ENCODE measurements at places on chromosomes 13 and 19.

DNA sequence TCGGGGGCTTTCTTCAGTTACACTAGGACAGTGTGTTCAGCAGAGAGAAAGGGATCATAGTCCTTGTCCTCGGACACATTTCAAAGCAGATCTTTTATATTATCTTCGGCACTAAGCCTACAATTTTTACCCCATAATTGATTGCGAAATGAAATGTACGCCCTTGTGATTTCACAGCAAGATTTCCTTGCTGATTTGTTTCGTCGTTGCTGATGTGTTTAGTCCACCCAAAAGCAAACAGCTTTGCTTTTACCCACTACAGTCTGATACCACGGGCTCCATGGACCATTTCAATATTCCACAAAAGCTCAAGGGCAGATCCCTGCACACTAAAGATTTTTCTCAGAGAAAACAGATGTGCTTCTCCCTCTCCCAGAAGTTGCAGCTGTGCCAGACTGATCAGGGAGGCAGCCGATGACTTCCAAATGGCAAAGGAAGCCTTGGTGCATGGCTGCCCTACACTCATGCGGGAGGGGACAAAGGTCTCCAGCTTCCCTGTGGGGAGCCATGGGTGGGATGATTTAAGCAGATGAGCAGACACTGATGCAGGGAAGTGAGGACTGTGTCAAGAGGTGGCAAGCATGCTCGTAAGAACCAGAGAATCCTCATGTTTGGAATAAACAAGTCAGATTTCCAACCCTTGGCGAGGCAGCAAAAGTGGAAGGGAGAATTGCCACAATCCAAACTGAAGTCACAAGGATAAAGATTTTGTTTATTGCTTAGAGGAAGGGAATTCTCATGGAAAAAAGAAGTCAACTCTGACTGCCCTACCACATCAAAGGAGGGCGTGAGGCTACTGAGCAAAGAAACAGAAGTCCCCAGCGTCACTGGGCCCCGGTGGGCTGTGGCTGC is 81.1 kb downstream of the STK24 start:
- DNase-seq, result no peak

DNA sequence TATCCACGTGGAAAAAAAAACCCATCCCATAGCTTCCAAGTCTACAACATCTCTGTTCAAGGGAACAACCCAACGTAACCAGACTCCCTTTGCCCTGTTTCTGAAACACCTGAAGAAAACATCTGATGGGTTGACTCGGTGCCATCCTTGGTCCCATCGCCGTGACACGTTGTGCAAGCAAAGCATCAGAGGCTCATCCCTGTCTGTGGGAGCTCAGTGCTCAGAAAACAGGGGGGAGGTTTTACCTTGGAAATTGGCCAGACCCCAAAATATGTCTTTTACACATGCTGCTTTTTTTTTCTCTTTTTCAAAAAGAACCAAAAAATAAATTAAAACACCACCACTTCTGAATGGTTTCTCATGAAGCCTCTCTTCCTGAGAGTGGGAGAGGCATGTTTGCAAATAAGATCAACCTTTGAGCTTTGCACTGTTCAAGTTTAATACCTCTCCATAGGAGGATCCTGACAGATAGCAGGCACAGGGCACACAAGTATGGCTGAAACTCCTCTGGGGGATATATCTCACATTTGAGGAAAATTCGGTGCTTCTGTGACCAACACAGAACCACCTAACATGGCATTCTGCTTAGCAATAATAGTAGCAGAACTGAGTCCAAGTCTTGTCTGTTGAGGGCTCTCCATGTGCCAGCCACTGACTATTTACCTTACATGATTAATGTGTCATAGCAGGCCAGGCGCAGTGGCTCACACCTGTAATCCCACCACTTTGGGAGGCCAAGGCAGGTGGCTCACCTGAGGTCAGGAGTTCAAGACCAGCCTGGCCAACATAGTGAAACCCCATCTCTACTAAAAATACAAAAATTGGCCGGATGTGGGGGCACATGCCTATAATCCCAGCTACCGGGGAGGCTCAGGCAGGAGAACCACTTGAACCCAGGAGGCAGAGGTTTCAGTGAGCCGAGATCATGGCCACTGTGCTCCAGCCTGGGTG is 7.0 kb upstream of the PVR start:
- no peak for DNase-seq

- no peak for DNase-seq
Measured at GRCh38 chr13:109235901-109236300, 550.5 kb downstream of the IRS2 start.

DNA sequence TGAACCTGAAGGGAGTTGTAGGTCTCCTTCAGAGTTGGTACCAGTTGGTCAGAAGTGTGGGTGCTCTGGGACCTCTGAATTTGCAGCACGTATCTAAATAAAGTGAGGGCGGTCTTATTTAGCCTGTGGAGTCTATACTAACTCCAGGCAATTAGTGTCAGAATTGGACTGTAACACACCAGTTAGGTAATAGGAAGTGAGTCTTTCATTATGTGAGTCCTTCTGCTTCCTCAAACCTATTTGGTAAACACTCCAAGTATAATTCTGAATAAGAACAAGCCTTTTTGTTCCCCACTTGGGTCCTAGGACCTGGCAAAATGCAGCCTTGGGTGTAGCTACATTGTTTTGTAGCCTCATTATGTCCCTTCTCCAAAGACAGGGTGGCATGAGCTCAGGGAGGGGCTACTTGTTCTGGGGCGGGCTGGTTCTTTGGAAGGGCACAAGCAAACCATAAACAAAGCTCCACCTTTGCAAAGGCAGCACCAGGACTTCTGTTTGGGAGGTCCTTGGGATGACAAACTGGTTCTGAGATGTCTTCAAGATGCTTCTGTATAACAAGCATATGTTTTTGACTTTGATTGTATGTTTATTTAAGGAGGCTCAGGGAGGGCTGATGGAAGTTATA is 418.0 kb downstream of the ZNF536 start:
- no peak for DNase-seq

DNA sequence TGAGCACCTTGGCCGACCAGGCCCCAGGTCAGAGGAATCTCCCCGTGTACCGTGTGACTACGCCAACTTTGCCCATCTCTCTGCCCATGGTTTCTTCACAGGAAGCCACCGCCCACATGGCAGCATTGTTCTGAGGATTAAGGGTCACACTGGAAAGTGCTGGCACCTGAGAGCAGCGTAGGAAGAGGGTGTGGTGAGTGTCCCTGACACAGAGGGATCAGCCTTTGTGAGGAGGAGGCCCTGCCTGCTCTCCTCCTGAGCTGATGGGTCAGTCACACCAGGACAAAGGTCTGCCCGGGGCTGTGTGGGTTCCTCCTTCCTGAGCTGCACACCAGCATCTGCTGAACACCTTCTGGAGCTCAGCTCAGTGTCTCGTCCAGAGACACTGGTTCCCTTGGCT is 32.2 kb upstream of the SLC15A1 start:
- DNase-seq, result no peak

DNA sequence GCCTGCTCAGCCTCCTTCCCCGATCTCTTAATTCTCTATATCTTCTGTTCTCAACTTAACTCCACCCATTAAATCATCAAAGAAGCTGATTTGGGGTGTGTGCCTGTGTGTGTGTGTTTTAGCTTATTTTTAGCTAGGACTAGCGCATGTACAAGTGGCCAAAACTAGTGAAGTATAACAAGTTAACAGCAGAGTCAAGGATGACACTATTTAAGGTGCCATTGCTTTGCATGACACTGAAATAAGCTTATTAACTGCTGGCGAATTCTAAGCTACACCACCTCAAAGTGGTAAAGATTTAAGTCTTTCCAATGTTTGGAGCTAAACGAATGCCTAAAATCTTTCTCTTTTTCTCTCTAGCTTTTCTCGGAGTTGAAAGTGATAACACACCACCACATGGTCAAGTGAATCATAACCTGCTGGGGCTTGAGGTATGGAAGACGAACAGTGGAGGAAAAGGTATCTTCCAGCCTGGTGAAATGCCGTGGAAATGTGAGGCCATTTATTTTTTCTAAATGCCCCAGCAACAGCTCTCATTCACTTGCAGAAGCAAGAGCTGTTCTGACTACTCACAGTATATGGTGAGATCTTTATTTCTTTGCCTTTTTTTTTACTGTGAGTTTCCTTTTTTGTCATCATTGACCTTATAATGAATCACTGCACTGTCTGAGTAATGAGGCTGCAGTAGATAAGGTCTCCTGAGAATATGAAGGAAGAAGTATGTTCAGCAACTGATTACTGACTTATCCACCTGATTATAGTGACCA is 570.3 kb downstream of the PCDH9 start:
- no peak for DNase-seq

DNA sequence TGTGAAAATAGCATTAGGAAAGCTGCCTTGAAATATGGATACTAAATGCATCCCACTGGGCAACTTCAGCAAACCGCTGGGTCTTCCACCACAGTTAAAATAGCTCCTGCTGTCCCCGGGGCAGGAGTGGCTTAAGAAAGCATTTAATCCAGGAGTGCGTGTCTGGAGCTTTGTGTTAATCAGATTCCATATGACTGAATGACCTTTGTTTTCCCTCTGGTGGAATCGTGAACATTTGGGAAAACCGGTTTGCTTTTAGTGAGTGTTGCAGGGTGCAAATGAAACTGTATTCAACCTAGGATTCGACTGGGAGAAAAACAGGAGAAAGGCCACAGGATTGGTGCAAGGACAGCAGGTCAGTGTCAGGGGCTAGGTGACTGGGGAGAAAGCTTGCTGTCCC is 237.6 kb upstream of the MAB21L1 start:
- DNase-seq, result no peak

DNA sequence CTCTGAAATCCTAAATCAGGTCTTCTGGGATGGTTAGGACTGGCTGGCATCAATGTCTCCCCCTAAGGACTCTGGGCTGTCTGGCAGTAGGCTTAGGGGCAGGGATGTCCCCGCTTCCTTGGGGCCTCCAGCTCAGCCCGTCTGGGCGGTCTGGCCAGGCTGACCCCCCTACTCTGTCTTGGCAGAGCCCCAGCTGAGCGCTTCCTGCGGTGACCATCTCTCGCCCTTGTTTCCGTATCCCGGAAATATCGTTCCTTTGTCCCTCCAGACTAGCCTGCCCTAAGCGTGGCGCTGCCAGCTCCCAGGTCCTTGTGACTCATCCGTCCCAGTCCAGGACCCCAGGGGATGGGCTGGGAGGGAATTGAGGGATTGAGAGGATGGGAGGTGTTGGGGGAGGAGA is 11.3 kb downstream of the GTPBP3 start:
- no peak for DNase-seq

GRCh38 chr13:45737571-45738017 is 35.5 kb downstream of the CBY2 start:
- peak; percentile 32 for DNase-seq

DNA sequence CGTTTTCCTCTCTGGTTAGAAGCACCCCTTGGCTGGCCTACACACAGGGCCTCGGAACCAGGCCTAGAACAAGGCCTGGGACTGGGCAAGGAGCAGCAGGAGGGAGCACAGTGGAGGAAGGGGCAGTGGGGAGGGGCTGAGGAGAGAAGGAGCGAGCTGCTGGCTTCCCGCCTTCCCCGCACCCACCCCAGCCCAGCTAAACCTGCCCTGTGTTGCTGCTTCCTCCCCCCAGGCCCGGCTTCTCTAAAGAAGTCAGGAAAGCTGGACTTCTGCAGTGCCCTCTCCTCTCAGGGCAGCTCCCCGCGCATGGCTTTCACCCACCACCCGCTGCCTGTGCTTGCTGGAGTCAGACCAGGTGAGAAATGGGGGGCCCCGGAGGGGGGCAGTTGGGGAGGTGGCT is 24.3 kb downstream of the LYL1 start:
- DNase-seq, result no peak

- DNase-seq, result no peak
Measured at GRCh38 chr19:36125557-36125956, 10.3 kb downstream of the TBCB start.

- no peak for DNase-seq
Measured at GRCh38 chr13:112583592-112584277, 4.2 kb downstream of the TUBGCP3 start.

- no peak for DNase-seq
Measured at GRCh38 chr13:109794095-109794494, 7.7 kb upstream of the IRS2 start.

- DNase-seq, result peak; percentile 82
Measured at GRCh38 chr19:2327773-2328400, 499 bp downstream of the LSM7 start.

All from activated naive CD4-positive, alpha-beta T cell treated with anti-CD3 and anti-CD28 coated beads for 36 hours (primary cell).